GM23248 (cell line): ENCODE measurements at places on chromosomes 4 and X.

DNA sequence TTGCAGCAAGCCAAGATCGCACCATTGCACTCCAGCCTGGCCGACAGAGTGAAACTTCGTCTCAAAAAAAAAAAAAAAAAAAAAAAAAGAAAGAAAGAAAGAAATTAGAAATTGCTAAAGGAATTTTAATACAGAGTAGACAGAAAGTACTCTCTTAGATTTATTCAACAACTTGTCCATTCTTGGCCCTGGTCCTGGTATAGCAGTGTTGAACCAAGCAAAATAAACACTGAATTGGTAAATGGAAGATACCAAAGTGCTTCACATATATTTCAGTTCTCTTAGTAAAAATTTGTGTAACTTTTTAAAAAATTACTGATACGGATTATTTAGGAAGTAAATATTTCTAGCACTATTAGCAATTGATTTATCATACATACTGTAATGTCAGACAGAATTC is 165.9 kb upstream of the TLL1 start:
- no peak for DNase-seq

- no peak for DNase-seq
Observed at GRCh38 chr4:136768213-136768924, 763.9 kb downstream of the PCDH18 start.

DNA sequence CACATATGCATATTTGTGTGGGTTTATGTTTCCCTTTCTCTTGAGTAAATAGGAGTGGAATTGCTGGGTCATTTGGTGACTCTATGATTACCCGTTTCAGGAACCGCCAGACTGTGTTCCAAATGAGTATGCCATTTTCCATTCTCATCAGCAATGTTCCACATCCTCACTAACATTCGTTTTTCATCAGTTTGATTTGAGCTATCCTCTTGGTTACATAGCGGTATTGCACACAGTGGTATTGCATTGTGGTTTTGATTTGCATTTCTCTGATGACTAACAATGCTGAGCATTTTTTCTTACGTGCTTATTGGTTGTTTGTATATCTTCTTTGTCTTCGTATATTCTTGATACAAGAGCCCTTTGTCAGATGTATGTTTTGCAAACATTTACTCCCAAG is 218.0 kb upstream of the AMOT start:
- DNase-seq: peak; percentile 0

DNA sequence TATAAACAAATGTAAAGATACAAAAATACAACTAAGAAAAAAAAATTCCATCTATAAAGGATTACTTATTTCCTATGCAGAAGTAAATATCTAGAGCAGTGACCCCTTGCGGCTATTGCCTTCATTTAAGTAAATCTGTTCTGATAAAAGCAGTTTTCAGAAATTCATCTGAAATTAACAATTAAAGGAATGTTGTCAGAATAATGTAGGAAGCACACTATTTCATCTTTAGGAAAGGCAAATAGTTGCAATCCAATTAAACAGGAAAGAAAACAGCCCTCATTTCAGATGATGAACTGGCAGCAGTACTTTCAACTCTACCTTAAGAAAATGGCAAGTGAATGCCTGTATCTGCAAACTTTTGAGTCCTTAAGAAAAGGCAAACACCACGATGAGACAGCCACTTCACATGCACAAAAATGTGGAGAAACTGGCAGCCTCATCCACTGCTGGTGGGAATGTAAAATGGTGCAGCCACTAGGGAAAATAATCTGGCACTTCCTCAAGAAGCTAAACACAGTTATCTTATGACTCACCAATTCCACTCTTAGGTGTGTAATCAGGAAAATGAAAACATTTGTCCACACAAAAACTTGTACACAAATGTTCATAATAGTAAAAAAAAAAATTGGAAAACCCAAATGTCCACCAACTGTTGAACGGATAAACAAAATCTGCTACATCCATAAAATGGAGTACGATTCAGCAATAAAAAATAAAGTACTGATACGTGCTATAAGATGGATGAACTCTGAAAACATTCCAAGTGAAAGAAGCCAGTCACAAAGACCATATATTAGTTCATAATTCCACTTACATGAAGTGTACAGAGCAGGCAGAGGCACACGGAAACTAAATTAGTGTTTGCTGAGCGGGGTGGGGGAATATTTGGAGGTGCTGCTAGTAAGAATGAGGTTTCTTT is 2.0 kb upstream of the THAP9 start:
- peak; percentile 95 for DNase-seq

- DNase-seq: no peak
Observed at GRCh38 chrX:153768311-153769157, 4.5 kb downstream of the PLXNB3 start.

- DNase-seq: no peak
Observed at GRCh38 chr4:90727938-90728337, 600.7 kb downstream of the CCSER1 start.

DNA sequence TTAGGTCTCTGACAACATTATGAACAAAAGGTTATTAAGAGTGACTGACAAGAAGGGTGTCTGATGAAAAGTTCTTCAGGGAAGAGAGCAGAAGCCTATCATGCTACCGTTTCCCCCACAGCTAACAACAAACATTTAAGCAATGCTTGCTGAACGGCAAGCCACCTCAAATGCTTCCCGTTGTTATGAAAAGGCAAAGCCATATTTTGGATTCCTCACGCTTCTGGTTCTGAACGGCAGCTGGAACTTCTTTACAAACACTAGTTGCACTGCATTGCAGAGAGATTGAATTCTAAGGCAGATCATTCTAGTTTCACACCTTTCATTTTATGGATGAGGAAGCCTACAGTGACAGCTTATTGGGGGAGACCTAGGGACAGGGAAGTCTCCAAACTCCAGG is 48.6 kb upstream of the NAP1L5 start:
- DNase-seq: no peak

DNA sequence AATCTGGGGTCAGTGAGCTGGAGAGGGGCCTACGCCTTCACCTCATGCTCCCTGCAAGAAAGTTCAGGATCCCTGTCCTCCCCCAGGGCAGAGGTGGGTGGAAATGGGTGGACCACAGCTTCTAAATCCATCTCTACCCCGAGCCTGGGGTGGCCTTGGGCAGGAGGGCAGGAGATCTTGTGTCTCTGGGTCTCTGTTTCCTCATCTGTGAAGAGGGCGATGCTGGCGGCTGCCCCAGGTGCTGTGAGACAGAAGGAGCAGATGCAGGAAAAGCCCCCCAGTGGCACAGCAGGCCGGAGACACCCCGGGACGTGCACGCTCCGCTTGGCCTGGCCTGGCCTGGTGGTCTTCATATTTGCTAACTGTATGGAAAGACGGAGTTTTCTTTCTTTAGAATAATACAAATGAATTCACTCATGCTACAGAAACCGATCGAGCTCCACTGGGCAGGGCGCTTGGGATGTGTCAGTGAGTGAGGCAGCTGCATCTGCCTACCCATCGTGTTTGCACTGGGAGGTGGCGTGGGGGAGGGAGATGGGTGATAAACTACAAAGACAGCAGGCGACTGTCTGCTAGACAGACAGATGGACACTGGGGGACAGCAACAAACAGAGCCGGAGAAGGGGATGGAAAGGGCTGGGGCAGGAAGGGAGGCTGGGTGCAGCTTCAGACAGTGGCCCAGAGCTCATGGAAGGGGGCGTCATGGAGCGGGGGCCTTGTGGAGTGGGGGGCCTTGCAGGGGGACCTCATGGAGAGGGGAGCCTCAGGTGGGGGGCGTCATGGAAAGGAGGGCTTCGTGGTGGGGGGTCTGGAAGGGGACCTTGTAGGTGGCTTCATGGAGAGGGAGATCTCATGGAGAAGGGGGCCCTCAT is 136.2 kb downstream of the CPZ start:
- DNase-seq: no peak

DNA sequence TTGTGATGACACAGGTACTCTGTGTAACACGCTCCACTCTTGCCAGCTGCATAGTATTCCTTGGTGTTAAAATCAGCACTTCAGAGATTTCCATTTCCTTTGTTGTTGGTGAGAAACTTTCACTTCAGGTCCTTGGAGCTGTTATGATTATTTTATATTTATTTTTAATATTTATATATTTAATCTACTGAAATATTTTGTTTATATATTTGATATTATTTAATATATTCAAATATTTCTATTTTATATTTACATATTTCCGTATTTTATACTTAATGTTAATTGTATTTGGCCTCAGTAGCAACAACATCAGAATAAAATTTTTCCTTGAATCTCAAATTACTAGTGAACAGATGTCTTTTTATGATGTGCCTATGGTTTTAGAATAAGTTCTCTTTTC is 225.3 kb downstream of the MAGEB17 start:
- DNase-seq: no peak

- no peak for DNase-seq
Observed at GRCh38 chr4:11261066-11261850, 167.4 kb downstream of the HS3ST1 start.

GRCh38 chr4:76987153-76987591 is 37.6 kb downstream of the SEPTIN11 start:
- DNase-seq: peak; percentile 96

- no peak for DNase-seq
Observed at GRCh38 chrX:138349351-138349750, 362.2 kb downstream of the FGF13 start.

GRCh38 chrX:38206542-38206941 is 14.1 kb downstream of the SRPX start:
- peak; percentile 50 for DNase-seq

GRCh38 chr4:145530189-145530588 is 48.5 kb downstream of the SMAD1 start:
- DNase-seq: no peak

DNA sequence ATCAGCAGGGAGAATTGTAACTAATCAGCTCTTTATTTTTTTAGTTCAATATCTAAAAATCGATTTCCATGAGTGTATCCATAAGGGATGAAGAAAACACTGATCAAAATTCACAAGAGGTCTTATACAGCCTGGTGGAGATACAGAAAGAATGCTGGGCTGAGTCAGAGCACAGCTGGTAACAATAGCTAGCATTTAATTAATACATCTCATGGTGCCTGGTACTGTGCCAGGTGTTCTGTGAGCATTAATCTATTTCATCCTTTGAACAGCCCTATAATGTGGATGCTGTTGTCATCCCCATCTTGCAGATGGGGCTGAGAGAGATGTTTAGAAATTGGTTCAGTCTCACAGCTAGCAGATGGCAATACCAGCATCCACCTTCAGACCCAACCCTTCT is 250.9 kb upstream of the RPS6KA3 start:
- DNase-seq: peak; percentile 42

- DNase-seq: peak; percentile 5
Observed at GRCh38 chr4:65624651-65625050, 45.6 kb downstream of the EPHA5 start.

GRCh38 chr4:87532109-87532508 is 2.9 kb upstream of the SPARCL1 start:
- no peak for DNase-seq

DNA sequence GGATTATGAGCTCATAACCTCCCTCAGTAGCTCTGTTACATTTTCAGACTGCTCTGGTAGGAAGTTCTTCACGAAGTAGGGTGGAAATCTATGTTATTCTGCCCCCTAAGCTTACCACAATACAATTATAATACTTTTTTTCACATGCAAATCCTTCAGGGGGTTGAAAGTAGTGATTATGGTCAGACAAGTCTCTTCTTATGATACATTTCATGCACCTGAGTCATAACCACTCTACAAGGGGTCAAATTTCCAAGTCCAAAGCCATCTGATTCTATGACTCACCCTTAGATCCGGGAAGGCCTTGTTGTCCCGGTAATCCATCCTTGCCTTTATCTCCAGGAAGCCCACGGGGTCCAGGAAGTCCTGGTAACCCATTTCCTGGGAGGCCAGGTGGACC is 95.2 kb downstream of the ATG4A start:
- DNase-seq: peak; percentile 55

GRCh38 chrX:1486749-1487361 is 34.1 kb upstream of the ASMTL start:
- DNase-seq: no peak

DNA sequence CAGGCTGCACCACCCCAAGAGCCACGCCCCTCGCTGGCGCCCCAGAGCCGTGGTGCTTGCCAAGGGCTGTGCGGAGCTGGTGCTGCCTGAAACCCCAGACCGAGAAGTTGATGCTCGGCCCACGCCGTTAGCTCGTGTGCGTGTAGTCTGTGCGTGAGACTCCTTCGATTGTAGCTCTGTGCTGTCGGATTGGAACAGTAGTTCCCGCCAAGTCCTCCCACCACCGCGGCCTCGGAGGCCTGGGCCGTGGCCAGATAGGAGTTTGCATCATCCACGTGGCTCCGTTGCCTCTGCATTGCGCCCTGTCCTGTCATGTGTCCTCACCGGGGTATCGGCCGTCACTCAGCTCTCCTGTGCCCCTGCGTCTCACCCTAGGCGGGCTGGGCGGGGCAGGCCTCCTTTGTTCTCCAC is 24.2 kb downstream of the TNIP2 start:
- no peak for DNase-seq

GRCh38 chr4:53929311-53929710 is 135.1 kb downstream of the CHIC2 start:
- no peak for DNase-seq

DNA sequence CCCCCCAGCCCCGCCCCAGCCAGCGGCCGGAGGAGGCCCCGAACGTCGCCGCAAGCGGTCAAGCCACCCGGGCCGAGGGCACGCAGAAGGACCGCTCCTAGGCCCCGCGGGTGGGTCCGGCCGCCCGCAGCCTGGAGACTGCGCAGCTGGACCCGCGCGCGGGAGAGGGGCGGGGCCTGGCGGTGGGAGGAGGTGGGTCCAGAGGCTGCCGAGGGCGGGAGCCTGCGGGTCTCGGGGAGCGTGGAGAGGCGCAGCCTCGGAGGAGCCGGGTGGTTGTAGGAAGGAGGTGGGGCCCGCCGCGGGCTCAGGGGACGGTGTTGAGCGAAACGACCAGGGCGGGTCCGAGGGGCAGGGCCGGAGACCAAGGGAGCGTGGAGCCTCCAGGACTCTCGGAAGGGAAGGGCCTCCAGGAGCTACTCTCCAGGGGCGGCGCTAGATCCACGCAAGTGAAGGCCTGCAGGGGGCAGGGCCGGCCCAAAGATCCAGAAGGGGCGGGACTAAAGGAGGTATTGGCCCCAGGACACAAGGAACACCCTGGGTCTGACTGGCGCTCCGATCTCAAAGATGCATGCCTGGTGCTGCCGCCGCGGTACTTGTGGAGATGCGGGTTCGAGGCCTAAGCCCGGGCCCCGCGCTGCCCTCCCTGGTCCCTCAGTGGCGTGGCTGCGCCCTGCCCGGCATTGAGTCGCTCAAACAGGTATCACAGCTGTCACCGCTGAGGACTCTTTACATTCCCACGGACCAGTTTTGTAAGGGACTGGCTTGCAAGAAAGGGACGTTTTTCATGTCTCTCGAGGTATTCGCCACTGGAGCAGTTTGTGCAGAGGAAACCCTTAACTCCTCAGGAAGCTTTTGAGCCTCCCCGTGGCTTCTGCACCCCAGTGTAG is 5.9 kb downstream of the TIMM17B start:
- DNase-seq: peak; percentile 89

GRCh38 chrX:155949098-155949497 is 48.4 kb upstream of the IL9R start:
- no peak for DNase-seq

DNA sequence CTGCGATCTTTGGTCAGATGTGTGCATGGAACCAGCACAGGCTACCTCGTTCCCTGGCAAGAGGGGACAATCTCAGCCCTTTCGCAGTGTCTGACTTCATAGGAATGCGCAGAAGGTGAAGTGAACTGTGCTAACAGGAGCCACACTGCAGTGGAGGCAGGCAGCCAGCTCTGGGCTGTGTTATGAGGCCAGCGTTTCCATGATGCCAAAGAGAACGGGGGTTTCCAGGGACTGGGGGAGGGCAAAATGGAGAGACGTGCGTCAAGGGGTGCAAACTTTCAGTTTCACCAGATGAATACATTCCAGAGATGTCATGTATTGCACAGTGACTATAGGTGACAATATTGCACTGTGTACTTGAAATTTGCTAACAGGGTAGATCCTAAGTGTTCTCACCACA is 30.4 kb downstream of the CLDN34 start:
- DNase-seq: no peak

- peak; percentile 23 for DNase-seq
Observed at GRCh38 chr4:98462487-98462886, 195.9 kb downstream of the TSPAN5 start.
